ENCODE measurements at places on chromosomes 6 and 20. TPM values are rescaled to one million over a fixed set of nuclear protein-coding genes. Genes with fewer than 3 reads are reported as not detected.

Gene MYB
- 0.86 TPM for total RNA-seq

Gene BMP5
- not detected for total RNA-seq

Gene WFDC12
- total RNA-seq, result not detected

DNA sequence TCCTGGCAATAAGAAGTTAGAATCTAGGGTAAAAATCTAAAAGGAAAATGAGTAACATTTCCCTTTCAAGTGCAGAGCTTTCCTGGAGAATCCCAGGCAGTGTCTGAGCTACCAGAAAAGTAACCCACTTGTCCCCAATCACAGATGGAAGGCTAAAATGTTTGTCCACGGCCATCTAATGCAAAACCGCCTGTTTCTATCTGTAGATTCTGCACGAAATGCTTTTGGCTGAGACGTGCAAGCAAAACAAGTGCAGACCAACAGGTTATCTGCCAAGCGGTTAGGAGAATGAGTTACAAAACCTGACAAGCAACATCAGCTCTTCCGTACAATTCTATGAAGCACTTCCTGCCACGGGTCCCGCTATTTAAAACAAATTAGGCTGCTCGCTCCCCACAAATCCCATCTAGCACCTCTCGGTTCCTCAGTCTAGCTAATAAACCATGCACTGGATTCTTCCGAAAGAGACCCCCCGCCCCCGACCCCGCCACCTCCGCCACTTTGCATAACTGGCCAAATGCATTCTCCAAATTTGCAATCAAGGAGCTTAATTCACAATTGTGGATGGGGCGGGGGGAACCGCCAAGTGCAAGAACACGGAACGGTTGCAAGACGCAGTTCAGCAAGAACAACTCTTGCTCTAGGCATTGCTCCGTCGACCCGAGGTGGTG is 1.4 kb downstream of the ELOVL5 start:
- peaks cover 3% of the 10 kb centered on the region for H3K36me3 ChIP-seq
- no peaks in the 10 kb centered on the region for H3K27me3 ChIP-seq
- no peak for DNase-seq
- peak overlapping the region; percentile 87 for H3K27ac ChIP-seq
- H3K4me1 ChIP-seq, result peaks cover 29% of the 10 kb centered on the region

DNA sequence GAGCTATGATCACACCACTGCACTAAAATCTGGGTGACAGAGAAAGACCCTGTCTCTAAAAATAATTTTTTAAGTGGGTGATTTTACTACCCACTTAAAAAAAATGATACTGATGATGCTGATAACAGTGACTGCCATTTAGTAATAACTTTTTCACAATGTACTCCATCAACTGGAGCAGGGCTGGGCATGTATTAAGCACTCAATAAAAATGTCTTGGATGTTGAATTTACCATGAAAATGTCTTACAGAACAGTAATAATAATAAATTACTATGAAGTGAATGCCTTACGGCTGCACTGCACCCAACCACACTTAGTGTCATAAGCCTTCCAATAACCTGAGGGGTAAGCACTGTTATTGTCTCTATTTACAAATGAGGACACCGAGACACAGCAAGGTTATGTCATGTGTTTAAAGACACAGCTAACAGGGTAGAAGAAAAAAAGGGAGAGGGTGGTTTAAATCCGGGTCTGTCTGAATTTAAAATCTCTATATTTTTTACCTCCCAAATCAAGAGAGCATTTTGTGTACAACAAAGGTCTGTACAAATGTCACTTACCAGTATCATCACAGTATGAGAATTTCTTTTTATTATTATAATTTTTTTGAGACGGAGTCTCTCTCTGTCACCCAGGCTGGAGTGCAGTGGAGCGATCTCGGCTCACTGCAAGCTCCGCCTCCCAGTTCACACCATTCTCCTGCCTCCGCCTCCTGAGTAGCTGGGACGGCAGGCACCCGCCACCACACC is 21.5 kb downstream of the RIMS4 start:
- DNase-seq, result no peak
- H3K4me3 ChIP-seq, result no peak overlapping the region
- H3K36me3 ChIP-seq, result no peaks in the 10 kb centered on the region
- H3K4me1 ChIP-seq, result no peaks in the 10 kb centered on the region

DNA sequence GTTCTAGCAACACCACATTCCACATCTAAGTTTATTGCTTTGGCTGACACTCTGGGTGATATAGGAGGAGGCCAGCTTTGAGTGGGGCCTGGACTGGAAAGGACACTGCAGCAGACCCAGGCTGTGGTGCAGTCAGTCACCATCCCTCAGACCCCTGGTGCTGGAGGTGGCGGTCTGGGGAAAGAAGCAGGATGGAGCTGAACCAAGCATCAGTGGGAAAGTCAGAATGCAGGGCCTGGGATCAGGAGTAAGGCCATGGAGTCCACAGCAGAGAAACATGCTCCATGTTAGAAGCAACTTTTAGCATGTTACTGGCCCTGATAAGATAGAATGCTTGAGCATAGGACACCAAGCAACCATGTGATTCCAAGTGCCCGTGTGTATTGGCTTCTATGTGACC is 5.9 kb downstream of the HLA-A start:
- no peak overlapping the region for H3K27ac ChIP-seq
- H3K36me3 ChIP-seq, result peaks cover 8% of the 10 kb centered on the region
- DNase-seq, result no peak

DNA sequence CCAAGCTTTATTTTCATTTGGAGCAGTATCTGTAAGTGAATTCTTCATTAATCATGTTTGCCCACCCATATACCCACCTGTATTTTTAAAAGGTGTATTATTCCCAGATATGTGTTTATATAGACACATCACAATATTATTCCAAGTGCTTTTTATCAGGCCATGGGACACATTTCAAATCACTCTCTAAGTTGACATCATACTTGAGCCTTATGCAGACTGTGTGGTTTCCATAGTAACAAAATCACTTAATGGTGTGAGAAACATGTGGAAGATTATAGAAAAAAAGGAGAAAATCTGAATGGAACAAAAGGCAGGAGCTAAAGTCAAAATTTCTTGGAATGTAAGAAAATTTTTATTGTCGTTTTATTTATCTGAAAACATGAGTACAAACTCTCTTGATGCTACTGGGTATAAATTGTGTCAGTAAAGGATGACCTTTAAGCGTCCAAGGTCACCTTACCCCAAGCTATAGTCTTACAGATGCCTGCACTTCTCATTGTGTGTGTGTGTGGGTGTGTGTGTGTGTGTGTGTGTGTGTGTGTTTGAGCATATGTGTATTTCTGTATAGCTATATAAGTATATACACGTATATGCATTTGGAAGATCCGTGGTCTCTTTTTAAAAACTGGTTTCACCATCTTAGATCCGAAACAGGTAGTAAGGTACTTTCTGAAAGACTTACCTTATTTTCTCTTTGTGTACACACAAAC is 79.8 kb upstream of the CCN6 start:
- H3K36me3 ChIP-seq, result no peaks in the 10 kb centered on the region
- no peak for DNase-seq
- H3K27ac ChIP-seq, result peak overlapping the region; percentile 97
- H3K4me1 ChIP-seq, result peaks cover 29% of the 10 kb centered on the region
- H3K4me3 ChIP-seq, result no peak overlapping the region
